Midbrain (tissue), 1 donor: ENCODE measurements at places on chromosomes 1 and 21.

DNA sequence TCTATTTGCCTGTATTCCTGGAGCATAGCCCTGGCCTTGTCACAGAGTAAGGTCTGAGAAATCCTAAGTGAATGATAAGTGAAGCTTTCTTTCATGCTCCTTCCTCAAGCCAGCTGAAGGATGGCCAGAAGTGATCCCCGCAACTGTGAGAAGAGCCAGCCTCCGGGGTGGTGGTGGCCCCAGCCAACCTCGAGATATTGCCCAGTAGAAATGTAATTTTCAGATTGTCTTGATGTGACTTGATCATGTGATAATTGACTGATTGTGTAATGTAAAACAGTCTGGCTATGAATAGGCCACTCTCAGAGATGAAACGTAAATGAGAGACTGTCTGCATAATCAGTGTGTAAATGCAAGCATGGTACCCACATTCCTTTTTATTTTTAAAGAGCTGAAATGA lies 242.4 kb upstream of the CAMK1G start:
- no peak for DNase-seq

GRCh38 chr1:172117800-172118199 lies 276.5 kb downstream of the DNM3 start:
- DNase-seq: no peak

GRCh38 chr21:27814226-27814625 lies 847.3 kb upstream of the ADAMTS5 start:
- no peak for DNase-seq

DNA sequence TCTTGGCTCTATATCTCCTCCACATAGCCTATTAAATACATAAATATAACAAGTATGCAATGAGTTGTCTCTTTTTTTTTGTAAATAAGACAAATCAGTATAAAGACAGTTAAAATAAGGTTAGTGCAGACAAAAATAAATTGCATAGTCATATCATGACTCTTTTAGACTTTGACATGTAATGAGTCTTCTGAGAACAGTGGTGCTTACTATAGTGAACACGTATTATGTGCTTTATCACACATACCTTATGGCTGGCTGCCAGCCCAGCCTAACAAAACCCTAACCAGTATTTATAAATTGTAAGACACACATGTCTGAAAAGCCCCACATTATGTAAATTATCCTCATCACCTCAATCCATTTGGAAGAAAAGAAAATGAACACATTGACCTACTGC lies 29.1 kb upstream of the F13B start:
- no peak for DNase-seq

GRCh38 chr1:221972276-221973235 lies 230.7 kb upstream of the DUSP10 start:
- no peak for DNase-seq
